Hematopoietic multipotent progenitor cell treated with erythropoietin and hydrocortisone succinate and interleukin-3 and kit ligand, for 17 days (in vitro differentiated cells): ENCODE measurements at places on chromosomes 2 and 18.

- DNase-seq = no peak
Measured at GRCh38 chr2:145146691-145147090, 626.8 kb upstream of the ZEB2 start.

- DNase-seq = no peak
Measured at GRCh38 chr2:77519164-77519887, 2.9 kb downstream of the LRRTM4 start.

DNA sequence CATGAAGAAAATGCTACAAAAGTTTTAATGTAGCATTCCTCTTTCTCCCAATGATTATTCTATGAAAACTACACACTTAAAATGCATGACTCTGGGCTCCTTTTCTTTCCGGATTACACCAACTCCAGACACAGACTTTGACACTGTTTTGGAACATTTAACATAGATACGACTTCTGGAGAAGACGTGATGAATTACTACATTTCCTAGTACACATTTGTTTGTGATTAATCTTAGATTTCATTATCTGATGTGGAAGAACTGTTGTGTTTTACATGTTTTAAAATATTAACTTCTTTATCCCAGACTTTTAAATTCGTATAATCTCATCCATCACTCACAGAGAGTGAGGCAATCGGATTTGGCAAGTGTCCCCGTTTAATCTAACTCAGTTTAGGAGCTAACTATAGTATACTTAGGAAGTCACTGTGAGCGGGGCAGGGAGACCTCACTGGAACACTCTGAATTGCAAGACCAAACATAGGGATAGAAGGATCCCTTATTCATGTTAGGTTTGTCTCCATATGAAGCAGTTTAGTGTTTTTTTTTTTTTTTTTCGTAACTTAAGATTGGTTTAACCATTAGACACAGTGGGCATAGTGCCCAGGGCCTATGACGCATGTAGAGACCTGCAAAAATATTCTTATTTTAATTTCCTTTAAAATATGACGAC lies 66.7 kb downstream of the PDE1A start:
- no peak for DNase-seq

- no peak for DNase-seq
Measured at GRCh38 chr2:112065486-112065885, 10.4 kb downstream of the TMEM87B start.

- DNase-seq = no peak
Measured at GRCh38 chr2:156221703-156222102, 110.8 kb downstream of the NR4A2 start.

DNA sequence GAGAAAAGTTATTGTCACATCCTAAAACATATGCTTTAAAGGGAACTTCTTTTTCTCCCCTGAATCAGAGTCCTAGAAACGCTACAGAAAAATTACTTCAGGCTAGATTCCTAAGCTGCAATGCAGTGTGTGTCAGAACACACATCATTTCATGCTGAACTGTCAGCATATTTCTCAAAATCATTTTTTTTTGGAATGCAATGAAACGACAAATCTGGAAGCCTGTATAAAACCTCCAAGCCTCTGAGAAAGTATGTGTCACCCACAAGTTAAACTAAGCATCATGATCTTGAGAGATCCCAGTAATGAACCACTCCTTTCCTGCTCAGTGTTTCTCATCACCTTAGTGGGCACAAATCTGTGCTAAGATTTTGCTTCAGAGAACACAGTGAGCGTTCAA lies 276.2 kb downstream of the ZNF521 start:
- DNase-seq = no peak

GRCh38 chr2:109081374-109081773 lies 47.6 kb upstream of the SH3RF3 start:
- no peak for DNase-seq

DNA sequence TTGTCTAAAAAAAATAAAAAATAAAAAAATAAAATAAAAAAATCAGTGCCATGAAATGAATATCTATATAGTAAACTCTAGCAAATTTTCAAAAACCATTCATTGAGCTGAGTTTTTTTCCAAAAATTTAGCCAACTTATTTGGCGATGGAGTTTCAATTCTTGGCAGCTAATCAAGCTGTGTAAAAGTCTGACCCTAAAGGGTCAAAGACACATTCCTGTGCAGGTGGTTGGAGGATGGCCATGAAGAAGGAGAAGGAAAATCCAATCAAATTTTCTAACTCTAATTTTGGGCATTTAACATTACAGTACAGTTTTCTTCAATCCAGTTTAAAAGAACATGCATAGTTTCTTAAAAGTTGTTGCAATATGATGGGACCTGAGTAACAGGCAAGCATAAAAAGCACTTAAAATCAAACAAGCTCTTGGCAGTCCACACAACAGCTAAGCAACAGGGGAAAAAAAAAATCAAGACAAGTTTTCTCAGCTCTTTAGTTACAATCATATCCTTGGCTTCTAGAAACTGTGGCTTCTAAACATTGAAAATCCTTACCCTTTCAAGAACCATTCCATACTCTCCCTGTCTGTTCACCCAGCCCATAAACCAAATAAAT lies 54.5 kb downstream of the ACVR1 start:
- DNase-seq = no peak

- no peak for DNase-seq
Measured at GRCh38 chr2:204869132-204869823, 324.0 kb downstream of the PARD3B start.

- no peak for DNase-seq
Measured at GRCh38 chr2:241410739-241411176, 54.7 kb downstream of the FARP2 start.

GRCh38 chr2:225735844-225736243 lies 336.3 kb downstream of the NYAP2 start:
- no peak for DNase-seq
